ENCODE measurements at places on chromosomes 6 and 20. TPM values are rescaled to one million over a fixed set of nuclear protein-coding genes. Genes with fewer than 3 reads are reported as not detected.

The GPLD1 gene
- total RNA-seq = 5.1 TPM

The NRSN1 gene
- 1.7 TPM for total RNA-seq

The TRIM40 gene
- not detected for total RNA-seq

The CST7 gene
- 0.71 TPM for total RNA-seq

The RBM24 gene
- 34.1 TPM for total RNA-seq

The DNPH1 gene
- total RNA-seq = 91.8 TPM

The KCNQ2 gene
- not detected for total RNA-seq

The CNKSR3 gene
- total RNA-seq = 13.0 TPM

Data from sigmoid colon (tissue), 7 donors.